NCI-H774 (cell line): ENCODE measurements at places on chromosomes 13 and 19.

- DNase-seq: no peak
Observed at GRCh38 chr13:113846636-113847318, 17.1 kb downstream of the GAS6 start.

DNA sequence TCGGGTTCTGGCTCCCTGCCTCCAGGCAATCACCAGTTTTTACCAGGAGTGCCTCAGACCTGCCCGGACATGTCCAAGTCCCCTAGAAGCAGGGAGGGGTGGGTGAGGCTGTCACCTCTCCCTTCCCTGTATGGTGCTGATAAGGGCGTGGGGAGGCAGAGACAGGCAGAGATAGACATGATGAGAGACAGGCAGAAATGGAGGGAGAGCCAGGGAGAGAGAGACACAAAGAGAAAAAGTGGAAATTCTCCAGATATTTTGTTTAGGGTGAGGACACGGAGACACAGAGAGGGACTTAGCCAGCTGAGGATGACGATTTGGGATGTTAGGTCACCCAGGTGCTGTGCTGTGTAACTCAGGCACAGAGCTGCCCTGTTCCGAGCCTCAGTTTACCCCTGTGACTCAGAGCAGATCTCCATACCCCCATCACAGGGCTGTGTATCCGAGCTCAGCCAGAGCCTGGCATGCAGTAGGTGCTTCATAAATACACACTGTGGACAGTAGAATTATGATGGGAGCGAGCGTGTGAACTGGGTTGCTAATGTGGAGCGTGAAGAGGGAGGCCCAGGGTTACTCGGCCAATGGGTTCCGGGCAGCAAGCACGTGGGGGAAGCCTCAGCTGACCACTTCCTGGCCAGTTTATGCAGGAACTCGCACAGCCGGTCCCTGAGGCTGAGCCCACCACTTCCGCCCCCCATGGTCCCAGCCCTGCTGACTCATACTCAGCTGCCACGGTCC lies 11.9 kb upstream of the GDF15 start:
- DNase-seq: peak; percentile 19

DNA sequence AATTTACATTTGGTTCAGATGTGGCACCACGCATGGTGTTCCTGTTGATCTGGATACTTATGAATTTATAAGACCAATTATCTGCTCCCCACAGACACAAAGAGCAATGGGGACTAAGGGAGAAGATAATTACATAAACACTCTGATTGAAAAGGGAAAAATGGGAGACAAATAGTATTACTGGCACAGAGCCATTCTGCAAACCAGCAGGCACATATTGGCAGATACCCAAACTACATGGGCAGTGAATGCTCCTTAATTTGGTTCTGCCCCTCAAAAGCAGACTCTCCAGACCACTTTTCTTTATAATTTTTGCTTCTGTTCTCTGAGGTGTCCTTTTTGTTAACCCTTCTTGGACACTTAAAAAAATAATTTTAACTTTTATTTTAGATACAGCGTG lies 1674.2 kb downstream of the PCDH9 start:
- peak; percentile 13 for DNase-seq

GRCh38 chr13:84481958-84482357 lies 599.7 kb upstream of the SLITRK1 start:
- no peak for DNase-seq

GRCh38 chr13:27810461-27810860 lies 18.2 kb downstream of the GSX1 start:
- DNase-seq: no peak

- no peak for DNase-seq
Observed at GRCh38 chr13:80337288-80338081, 3.4 kb downstream of the SPRY2 start.

DNA sequence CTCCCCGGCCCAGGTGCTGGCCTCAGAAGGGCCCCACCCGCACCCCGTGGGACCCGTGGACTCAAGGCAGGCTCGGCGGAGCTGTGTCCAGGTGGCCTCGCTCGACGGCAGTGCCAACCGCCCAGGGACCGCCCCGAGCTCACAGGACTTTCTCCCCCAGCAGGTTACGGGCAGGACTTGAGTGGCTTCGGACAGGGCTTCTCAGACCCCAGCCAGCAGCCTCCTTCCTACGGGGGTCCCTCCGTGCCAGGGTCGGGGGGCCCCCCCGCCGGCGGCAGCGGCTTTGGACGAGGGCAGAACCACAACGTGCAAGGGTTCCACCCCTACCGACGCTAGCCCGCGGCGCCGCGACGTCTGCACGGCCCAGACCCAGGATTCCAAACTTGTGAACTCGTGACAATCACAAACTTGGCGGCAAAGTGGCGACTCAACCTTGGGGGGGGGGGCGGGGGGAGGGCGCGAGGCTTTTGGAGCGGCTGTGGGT lies 3.6 kb upstream of the RPS15 start:
- no peak for DNase-seq
